ENCODE measurements at places on chromosomes 7 and 10.

GRCh38 chr7:148507787-148508186 is 82.8 kb upstream of the C7orf33 start:
- no peak for DNase-seq

DNA sequence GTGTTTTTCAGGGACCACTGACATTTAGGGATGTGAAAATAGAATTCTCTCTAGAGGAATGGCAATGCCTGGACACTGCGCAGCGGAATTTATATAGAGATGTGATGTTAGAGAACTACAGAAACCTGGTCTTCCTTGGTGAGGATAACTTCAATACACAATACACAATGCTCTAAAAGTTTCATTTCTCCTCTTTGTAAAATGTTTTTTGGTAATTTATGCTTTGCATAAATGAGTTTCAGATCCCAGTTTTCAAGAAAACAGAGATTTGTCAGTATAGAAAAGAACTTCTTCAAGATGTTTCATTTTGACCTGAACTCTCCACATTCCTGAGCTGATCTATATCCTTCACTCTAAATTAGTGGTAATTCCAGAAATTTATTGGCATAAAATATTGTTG is 14.2 kb downstream of the ZNF92 start:
- DNase-seq: no peak

DNA sequence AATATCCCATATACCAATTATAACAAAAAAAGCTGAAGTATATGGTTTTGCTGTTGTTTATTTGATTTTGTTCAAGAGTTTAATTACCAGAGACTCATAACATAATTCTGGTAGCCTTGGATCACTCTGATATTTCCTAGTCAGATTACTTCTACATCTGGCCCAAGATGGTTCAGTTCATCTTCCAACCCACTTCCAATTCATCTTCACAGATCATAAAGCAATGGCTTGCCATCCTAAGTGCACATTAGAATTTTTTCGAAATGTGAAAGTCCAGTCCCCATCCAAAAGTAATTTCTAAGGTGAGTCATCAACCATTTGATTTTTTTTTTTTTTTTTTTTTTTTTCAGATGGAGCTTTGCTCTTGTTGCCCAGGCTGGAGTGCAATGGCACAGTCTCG is 8.0 kb upstream of the HIBADH start:
- no peak for DNase-seq

DNA sequence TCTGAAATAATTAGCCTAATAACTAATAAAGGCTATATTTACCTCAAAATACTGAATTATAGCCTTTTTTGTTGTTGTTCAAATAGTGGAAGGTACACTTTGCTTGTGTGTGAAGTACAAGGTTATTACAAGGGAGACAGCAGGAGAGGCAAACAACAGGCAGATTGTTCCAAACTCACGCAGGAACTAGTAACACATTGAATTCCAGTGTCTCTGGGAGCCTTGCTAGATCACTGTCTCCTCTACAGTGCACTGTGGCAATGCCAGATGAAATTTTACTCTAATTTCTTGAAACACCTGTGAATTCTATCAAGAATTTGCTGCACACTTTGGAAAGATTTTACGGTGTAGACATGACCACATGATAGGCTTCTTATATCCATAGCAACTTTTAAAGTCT is 112.6 kb downstream of the MDFIC start:
- no peak for DNase-seq

DNA sequence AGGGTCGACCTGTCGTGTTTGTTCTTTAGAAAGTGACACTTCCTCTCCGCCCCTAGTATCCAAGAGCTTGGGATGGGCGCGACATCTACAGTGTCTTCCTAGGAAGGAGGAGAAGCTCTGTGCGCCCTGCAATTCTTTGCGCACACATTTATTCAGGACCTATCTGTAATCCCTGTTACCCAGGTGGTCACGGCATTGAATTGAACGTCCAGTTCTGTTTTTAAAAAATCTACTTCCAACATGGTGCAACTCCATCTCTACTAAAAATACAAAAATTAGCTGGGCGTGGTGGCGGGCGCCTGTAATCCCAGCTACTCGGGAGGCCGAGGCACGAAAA is 606 bp upstream of the LAMB1 start:
- no peak for DNase-seq

GRCh38 chr10:115866174-115866573 is 406.8 kb downstream of the GFRA1 start:
- no peak for DNase-seq

Measured in activated naive CD4-positive, alpha-beta T cell (primary cell).